ENCODE measurements at places on chromosomes 5 and 9. TPM values are rescaled to one million over a fixed set of nuclear protein-coding genes. Genes with fewer than 3 reads are reported as not detected.

DNA sequence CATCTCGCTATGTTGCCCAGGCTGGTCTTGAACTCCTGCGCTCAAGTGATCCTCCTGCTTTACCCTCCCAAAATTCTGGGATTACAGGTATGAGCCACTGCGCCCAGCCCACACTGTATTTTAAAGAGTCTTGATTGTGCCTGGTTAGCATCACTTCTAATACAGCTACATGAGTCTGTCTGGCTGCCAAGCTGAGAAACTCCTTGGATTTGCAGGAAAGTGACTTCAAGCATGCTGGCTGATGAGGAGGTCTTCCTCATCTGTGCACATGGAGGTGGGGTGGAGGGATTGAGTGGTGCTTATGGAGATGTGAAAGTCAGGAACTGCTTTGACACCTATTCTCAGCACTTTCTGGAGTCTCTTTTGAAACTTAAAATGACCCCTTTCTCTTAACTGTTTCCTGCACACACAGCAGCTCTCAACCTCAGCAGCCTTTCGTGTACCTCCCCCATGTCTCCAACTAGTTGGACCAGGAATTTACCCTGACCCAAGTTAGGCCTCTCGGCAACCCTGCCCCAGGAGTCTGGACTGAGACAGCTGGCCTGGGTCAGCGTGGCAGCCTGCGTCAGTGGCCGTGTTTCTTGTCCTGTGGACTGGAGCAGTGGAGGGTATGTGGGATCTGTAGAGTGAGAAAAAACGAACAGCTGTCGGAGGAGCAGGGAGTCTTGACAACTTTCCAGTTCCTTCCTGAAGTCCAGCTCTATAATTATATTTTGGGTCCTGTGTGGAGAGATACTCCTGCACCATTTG, 72.5 kb downstream of the ACER2 start:
- no peak for DNase-seq

GRCh38 chr9:75064307-75065025, 23.5 kb downstream of the NMRK1 start:
- no peak for DNase-seq

The PAEP gene
- not detected for total RNA-seq

DNA sequence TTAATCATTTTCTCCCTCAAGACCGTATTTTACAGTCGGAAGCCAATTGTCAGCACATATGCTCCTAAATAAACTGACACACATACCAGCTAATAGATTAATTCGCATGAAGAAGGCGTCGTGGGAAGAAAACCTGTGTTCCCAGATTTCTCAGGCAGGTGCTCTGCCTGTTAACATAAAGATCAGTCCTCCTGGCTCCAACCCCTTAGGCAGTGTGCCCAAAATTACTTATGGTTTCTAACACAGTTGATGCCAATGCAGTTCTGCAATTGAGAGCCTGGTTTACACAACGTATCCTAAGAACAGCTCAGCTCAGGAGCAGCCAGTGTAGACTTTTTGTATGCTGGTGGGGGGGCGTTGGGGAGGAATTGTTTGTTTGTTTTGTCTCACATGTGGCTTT, 208.3 kb downstream of the ENC1 start:
- peak; percentile 15 for DNase-seq

GRCh38 chr5:122151640-122152039, 22.3 kb downstream of the ZNF474 start:
- peak; percentile 75 for DNase-seq

Data from MCF 10A (cell line).